ENCODE measurements at places on chromosomes 2 and 18.
A peak's percentile ranks its signal among the peaks of the same experiment; 100 is the strongest.

GRCh38 chr2:8872821-8873432, 35.5 kb upstream of the KIDINS220 start:
- no peak for DNase-seq

DNA sequence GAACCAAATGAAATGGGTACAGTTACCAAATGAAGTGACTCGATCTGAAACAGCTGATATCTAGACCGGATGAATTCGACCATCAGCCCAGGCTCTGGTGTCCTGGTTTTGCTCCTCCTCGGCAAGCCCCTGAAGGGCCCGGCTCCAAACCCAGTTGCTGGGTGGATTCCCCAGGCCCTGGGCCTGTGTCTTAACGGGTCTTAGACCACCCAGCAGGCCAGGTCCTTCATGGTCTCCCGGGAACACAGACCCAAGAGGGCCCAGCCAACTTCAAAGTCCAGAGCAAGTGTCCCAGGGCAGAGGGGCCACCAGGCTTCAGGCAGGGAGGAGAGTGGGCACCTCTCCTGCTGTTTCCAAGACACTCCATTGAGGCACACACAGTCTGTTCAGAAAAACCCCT, 26.7 kb upstream of the NMUR1 start:
- no peak for DNase-seq

DNA sequence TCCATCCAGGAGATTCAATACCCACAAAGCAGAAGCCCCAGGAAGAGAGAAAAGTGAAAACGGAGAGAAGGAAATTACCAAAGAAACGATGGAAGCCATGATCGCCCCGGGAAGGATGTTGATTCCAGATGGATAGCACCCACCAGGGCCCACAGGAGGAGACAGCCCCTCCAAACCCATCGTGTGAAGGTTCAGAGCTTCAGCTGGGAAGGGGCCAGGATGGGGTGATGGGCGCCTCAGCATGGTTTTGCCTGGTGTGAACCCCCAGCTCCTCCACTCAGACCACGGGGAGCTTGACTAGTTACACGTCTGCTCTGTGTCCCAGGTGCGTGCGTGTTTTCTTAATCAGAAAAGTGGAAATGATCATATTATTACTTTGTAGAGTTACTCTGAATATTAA, 264.5 kb downstream of the EIPR1 start:
- peak; percentile 21 for DNase-seq

GRCh38 chr2:15944325-15945017, 4.1 kb downstream of the MYCN start:
- no peak for DNase-seq

DNA sequence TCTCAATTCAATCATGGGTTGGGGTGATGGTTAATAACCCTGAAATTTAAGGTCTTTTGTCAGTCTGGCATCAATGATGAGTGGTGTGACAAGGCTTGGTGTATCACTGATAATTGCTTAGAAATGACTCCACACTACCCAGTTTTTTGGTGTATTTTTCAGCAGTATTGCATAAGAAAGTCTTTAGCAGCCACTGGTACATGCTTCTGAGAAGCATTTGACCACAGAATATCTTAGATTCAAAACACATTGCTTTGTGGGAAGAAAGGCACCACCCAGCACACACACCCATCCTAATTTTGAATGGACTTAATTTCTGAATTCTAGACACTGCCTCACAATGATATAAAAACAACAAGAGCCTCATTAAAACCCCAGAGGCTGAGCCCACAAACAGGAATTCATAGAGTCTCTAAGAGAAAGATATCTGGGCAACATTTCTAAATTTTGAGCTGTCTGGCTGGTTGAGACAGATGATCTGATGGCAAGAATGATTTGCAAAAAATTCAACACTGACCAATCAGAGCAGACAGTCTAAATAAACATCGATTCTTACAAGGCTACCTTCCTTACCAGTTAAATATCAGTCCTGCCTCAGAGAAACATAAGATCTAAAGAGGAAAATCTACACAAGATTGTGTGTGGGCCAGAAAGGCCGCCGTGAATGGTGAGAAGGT, 114.7 kb upstream of the CYP1B1 start:
- no peak for DNase-seq

GRCh38 chr2:100952512-100952911, 49.6 kb upstream of the RPL31 start:
- DNase-seq, result no peak

GRCh38 chr2:156191527-156191926, 141.0 kb downstream of the NR4A2 start:
- no peak for DNase-seq

- peak; percentile 50 for DNase-seq
Measured at GRCh38 chr2:152407204-152407721, 72.3 kb downstream of the FMNL2 start.

GRCh38 chr18:7885865-7886264, 318.7 kb downstream of the PTPRM start:
- no peak for DNase-seq

DNA sequence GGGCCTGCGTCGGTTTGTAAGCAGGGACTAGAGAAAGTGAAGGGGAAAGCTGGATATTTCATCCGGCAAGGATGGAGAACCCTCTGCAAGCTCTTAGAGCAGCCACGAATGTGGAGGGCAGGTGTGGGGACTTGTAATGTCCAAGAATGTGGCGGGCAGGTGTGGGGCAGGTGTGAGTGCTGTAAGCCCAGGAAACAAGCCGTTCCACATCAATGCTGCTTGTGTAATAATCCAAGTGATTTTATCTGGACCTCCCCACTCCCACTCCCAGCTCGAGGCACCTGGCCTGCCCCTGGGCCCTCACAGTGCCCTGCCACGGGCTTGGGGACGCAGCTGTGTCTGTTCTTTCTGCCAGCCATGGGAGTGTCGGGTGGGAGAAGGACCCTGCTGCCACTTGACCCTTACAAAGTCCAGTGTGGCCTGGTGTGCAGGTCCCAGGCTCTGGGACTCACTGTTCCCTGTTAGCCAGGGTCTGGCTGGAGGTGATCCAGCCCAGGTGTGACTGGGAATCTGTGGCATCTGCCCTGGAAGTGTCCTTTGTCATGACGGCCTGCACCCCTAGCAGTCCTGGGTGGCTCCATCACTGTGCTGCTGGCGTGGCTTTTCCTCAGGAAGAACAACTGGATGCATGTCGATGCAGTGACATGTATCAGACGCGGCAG, 42.8 kb downstream of the SOX11 start:
- no peak for DNase-seq

DNA sequence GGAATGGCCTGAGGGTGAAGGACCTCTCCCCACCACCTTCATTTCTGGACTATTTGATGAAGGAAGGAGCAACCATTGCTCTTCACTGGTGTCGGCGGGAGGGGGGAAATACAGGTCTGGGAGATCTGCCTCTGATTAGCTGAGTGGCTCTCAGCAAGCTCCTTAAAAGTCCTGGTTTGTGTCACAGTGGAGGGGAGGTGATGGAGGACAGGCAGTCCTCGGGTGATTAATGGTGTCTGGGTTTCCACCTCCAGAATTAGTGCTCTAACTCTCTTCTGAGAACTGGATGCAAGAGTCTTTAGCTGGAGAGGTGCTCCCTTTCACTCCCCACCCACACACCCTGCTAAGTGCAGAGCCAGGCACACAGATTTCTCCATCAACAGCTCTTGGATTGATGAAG, 83.2 kb downstream of the TTC32 start:
- DNase-seq, result no peak

DNA sequence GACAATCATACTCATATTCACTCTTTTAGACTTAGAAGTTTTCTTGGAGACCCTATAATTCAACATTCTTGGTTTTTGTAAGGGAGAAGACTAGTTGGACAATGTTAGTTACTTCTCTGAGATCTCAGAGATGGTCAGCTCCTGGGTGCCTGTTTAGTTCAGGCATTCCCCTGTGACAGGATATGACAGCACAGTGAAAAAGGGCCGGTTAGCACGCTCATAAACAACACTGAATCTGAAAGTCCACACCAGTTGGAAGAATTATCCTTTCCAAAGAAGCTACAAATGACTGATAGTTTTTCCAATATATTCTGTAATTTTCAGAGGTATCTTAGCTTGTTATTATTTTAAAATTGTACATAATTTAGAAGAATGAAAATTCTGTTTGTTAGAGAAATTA, 75.7 kb downstream of the ADAM23 start:
- DNase-seq, result no peak

- DNase-seq, result no peak
Measured at GRCh38 chr2:171584001-171584400, 61.7 kb downstream of the CYBRD1 start.

DNA sequence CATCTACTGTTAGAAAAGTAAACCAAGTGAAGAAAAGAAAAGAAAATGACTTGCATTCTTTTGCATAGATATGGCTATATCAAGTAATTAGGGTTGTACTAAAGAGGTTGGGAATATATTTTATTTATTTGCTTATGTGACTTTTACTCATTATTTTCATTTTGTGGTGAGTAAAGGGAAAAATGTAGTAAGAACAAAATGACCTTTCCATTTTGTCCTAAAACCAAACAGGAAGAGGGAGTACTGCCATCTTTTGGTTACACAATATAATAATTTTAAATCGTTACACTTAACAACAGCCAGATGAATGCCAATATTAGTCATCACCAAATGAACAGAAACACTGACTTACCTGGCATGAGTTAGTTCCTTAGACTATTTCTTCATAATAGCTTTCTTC, 47.3 kb upstream of the NDUFV2 start:
- no peak for DNase-seq

Data from tibial artery (tissue), 4 donors.